Prostate gland (tissue), 2 donors: ENCODE measurements at places on chromosomes 2 and 18. TPM values are rescaled to one million over a fixed set of nuclear protein-coding genes. Genes with fewer than 3 reads are reported as not detected.

DNA sequence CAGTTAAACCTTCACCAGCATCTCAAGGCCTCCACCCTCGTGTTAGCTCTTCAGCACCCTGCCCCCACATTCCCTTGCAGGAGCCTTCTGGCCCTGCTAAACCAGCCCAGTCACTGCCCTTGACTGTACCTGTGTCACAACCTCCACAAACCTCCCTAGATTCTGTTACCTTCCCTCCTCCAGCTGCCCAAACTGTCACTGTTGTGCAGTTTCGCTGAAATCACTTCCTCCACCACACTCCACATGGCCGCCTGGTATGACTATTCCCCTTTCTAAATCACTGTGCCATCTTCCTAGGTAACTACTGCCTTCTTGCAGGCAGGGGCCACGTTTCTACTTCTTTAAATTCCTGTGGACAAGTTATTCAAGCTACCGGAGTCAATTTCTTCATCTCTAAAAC lies 160.2 kb downstream of the GALNT14 start:
- no peak for DNase-seq

DNA sequence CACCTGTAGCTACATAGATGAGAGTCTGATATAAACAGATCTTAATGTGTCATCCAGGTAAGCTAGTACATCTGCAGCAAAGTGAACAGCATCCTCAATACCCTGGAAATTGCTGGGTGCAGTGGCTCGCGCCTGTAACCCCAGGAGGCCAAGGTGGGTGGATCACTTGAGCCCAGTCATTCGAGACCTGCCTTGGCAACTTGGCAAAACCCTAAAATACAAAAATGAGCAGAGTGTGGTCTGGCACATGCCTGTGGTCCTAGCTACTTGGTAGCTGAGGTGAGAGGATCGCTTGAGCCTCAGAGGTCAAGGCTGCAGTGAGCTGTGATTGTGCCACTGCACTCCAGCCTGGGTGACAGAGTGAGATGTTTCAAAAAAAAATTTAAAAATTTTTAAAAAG lies 233.9 kb upstream of the SP5 start:
- no peak for DNase-seq

Gene PIEZO2
- 19.0 TPM for total RNA-seq

Gene CD8B2
- 1.2 TPM for total RNA-seq

DNA sequence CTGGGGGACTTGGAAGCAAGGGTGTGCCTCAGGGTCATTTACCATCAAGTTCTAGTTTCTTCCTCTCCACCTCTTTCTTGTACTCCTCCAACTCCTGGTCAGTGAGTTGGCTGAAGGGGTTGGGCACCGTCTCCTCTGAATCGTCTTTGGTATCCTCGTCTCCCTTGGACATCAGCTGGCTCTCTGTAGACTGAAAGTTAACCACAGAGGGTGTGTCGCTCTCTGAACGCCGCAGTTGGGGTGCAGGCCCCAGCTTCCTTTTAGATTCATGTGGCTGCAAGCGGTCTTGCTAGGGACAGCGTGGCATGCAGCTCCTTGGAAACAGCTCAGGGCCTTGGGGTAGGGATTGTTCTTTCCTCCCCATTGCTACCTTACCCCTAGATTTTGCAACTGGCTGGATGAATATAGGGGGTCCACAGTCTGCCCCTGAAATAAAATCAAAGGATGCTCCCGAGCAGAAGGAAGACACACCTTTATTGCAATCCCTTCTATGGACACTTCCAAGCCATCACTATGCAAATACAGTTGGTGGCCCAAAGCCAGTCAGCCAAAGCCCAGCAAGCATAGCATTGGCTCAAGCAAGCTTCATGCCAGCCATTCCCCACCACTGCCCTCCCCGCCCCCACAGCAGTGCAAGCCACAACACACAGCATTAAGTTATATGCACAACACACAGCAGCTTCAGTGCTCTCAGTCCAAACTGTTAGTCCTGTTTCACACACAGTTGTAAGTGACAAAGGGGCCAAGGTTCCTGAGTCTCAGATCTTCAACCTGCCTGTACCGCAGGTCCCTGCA lies 93.2 kb downstream of the ADD2 start:
- no peak for DNase-seq
